ENCODE measurements at places on chromosomes 1 and 21.

DNA sequence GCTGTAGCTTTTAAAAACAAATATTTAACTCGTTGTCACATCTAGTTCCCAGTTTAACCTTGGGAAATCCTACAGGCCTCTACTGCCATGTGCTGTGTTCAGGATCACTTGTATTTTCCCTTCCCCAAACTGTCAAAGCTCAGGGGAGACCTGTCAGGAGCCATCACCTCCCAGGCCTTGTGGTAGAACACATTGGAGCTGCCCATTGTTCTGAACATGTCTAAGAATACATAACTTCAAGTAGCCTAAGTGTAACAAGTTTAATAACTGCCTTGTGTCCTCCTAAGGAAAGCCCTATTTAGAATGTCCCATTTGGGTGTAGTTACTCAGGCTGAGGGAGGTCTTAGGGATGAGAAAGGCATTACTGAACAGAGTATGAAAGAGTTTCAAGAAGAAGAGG is 28.6 kb upstream of the PIGC start:
- DNase-seq: no peak

DNA sequence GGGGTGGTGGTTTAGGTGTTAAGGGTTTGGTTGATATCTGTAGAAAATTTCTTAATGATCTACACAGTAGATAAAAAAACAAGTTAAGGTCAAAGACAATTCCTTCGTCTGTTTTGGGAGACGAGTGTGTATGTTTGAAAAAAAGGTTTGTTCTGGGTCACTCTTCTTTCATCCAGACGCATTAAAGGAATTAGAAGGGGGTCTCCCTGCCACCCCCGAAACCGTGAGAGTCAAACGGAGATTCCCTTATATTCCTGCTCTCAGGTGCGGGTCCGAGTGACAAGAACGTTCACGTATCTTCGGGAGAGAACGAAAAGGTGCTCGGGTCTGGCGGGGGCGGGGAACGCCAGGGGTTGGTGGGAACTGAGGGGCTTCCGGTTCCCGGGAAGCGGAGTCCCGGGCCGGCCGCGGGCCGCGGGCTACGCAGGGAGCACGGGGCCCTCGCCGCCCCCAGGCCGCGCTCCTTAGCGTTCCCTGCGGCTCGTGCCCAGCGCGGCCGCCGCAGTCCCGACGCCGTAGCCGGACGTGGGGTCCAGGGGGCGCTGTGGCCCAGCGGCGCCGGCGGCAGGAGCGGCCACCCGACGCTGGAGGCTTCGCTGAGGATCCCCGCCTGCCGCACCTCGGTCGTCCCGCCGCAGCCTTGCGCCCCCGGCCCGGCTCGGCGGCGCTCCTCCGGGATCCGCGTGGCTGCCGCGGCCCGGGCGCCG is at the start of gene ZFYVE9:
TSS of gene ZFYVE9 (plus strand) at position 577 of the 707 bp plus-strand sequence. CDS start 91,118 bp downstream, outside the sequence.
- peak; percentile 55 for DNase-seq

GRCh38 chr1:238530209-238530851 is 639.6 kb upstream of the ZP4 start:
- no peak for DNase-seq

GRCh38 chr1:25861316-25862286 is 2.3 kb upstream of the AUNIP start:
- no peak for DNase-seq

GRCh38 chr1:54227091-54227602 is 27.2 kb downstream of the MRPL37 start:
- peak; percentile 62 for DNase-seq

DNA sequence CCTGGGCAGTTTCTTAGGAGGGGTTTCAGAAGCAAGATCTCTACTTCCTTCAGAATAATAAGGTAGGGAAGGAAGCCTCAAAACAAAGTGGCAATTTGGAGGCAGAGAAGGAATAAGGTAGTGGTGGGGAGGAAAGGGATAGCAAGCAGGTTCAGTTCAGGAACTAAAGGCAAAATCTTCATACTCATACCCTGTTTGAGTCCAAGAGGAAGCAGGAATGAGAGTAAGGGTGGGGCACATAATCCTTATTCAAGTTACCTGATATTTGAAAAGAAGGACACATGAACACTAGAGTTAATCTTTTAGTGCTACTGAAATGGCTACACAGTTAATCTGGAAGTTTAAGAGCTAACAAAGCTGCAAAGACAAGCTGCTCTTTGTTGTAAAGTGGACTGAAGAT is 8.4 kb upstream of the RBM8A start:
- no peak for DNase-seq

DNA sequence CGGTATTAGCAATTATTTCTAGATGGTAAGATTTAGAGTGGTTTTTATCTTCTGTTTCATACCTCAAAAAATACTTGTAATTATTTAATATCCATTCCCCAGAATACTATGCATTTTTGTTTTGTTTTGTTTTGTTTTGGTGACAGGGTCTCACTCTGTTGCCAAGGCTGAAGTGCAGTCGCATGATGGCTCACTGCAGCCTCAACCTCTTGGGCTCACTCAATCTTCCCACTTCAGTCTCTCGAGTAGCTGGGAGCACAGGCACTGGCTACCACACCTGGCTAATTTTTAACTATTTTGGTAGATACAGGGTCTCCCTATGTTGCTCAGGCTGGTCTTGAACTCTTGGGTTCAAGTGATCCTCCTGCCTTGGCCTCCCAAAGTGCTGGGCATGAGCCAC is 252.7 kb downstream of the AKT3 start:
- no peak for DNase-seq

DNA sequence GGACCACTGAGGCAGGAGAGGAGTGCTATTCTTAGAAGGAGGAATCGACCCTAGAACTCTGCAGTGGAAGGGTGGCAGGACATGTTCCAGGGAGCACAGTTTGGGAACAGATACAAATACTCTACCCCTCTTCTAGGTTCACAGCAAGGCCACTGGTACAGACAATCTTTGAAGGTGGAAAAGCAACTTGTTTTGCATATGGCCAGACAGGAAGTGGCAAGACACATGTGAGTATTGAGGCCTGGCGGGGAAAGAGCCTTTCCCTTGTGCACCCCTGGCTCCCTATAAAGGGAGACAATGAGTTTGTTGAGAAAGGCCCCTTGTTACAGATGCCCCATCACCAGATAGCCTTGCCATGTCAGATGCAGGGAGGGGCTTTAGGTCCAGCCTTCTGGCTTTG is 17.8 kb downstream of the KIF2C start:
- DNase-seq: no peak

DNA sequence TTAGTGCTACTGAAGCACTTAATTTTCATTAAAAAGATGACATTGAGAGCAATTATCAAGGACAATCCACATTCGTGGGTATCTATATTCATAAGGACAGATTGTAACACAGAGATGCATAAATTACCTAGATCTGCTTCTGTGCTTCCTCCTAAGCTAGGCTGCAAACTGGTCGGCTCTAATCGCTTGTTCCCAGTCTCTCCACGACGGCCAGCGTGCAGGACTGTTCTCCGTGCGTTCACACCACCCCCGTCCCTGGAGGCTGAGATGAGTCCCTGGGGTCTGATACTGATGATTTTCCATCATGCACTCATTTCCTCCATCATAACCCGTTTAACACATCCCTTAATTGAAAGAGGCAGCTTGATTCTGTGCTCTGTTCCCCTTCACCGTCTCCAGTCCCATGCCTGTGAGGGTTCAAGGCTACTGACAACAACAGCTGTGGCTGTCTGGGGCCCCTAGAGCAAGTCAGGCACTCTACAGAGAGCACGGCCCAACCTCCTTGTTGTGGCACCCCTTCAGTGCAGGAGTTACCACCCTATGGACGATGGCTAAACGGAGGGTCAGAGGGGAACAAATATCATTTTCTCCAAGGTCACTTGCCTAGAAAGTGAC is 469.6 kb downstream of the NPHP4 start:
- no peak for DNase-seq

DNA sequence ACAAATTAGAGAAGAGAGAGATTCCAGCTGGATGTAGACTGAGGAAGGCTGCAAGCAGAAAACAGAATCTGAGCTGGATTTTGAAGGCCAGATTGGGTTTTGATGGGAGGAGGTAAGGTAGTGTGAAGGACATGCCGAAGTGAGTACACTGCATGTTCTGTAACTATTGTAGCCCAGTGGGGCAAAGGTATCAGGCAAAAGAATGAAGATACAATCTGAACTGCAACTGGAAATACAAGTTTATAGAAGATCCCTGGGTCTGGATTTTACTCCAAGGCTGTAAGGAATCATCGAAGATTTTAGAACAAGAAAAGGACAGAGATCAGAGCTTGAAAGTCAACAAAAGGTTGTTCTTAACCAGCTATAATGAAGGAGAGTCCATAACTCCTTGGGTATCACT is 382.0 kb downstream of the KCNH1 start:
- DNase-seq: no peak

DNA sequence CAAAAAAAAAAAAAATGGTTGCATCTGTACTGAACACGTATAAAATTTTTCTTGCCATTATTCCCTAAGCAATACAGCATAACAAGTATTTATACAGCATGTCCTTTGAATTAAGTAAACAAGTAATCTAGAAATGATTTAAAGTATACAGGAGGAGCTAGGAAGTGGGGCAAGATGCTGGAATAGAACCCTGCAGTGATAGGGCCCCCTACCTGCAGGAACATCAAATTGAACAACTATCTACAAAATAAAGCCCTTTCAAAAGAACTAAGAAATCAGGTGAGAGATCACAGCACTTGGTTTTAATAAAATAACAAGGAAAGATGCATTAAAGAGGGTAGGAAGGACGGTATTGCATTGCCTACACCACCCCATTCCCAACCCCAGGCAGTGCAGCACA is 10.9 kb downstream of the TSHB start:
- no peak for DNase-seq

DNA sequence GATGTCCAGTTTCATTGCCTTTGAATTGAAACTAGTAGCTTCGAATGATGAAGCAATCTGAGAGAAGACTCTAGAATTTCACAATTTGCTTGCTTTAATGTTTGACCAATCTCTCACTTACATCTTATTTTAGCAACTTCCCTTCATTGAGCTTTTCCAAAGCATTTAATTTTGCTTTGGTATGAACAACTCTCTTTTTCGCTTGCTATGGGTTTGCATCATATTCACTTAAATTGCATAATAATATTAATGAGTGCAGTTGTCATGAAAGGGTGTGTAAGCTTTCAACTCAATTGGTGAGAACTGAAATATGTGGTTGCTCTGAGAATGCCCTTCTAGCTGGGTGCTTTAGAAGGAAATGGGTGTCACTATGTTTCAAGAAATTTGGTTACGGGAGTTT is 309.2 kb downstream of the HLX start:
- no peak for DNase-seq

DNA sequence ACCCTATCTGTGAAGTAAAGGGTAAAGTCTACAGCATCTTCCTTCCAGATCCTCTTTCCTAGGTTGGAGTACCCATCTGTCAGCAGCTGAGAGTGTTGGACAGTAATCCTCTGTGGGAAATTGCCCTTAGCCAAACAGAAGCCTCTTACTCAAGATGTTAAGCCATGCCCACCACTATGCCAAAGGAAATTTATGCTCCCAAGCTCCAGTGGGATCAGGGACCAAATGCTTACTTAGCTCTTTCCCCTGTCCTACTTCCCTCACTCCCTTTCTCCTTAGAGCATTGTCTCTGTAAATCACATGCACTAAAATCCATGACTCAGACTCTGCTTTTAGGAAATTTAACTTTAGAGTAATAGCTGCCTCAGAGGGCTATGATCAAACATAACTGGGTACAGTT is 254.0 kb downstream of the BRINP2 start:
- DNase-seq: no peak

DNA sequence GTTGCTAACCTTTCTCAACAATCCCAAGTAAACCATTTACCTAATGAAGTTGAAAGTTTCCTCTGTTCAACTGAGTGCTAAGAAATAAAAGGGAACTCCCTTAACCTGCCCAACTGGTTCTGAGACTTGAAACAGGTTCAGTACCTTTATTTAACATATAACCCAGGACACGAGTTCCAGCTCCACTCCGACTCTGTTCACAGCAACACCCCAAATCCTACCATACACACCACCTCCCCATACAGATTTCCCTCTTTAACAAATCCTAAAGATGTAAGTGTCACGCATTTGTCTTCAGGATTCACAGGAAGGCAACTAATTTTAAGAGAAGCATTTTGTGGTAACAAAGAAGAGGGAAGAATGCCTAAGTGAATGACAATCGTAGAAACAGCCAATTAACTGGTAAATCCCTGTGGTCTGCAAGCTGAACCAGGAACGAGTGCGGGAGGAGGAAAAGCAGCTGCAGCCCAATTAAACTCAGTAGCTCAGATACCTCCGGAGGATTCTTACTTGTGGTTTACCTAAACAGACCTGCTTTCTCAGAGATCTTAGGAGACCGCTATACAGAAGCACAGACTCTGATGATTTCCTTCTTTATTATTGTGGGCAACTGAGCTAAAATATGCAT is 134.5 kb upstream of the MAGI3 start:
- no peak for DNase-seq

DNA sequence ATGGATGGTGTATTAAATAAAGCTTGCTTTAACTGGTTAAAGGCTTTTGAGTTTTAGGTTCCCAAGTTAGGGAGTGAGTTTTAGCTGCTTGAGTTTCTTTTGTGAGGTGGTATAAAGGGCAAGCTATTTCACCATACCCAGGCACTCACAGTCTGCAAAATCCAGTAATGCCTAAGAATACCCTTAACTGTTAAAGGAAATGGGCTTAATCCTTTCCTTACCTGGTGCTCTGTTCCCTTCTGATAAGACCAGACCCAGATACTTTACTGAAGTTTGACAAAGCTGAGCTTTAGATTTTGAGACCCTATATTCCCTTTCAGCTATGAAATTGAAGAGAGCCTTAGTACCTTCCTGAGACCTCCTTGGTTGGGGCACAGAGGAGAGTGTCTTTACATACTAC is 30.3 kb downstream of the MSTO1 start:
- DNase-seq: no peak

- no peak for DNase-seq
Measured at GRCh38 chr1:224177356-224177999, 5.6 kb upstream of the DEGS1 start.

GRCh38 chr1:117059334-117059677 is 820 bp upstream of the TTF2 start:
- peak; percentile 41 for DNase-seq

DNA sequence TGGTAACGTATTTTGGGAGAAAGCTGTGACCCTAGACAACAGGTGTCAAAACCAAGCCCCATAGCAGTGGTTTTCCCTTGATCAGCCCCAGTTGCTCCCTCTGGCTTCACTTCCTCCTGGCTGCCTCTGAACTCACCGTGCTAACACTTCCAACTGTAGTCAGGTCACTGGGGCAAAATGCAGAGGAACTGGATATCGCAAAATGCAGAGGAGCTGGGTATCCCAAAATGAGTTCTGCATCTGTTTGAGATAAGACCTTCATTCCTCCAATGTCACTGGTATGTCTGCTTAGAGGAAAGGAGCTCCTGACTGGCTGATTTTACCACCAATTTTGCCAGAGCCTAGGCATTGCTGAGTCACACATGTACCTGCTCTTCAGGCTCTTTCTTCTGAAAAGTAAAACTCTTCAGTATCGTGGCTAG is 19.6 kb upstream of the TACSTD2 start:
- no peak for DNase-seq

- DNase-seq: no peak
Measured at GRCh38 chr1:23590058-23590783, 30.9 kb upstream of the ID3 start.

- DNase-seq: no peak
Measured at GRCh38 chr21:19565587-19565986, 1162.0 kb upstream of the TMPRSS15 start.

Data from kidney glomerular epithelial cell (primary cell).